Renal cortex interstitium (tissue), 15 donors: ENCODE measurements at places on chromosomes 5 and 9. TPM values are rescaled to one million over a fixed set of nuclear protein-coding genes. Genes with fewer than 3 reads are reported as not detected.
A peak's percentile ranks its signal among the peaks of the same experiment; 100 is the strongest.

DNA sequence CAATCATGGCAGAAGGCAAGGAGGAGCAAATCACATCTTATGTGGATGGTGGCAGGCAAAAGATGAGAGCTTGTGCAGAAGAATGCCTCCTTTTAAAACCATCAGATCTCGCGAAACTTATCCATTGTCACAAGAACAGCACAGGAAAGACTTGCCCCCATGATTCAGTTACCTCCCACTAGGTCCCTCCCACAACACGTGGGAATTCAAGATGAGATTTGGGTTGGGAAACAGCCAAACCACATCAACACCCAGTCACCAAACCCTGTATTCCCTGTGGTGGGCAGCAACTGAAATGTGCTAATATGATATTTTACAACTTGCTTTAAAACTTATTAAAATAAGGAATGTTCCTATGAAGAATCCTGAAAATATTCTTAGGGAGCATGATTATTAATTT is 54.2 kb downstream of the RASGRF2 start:
- DNase-seq, result no peak

Gene WWC1
- polyA plus RNA-seq, result 104 TPM

DNA sequence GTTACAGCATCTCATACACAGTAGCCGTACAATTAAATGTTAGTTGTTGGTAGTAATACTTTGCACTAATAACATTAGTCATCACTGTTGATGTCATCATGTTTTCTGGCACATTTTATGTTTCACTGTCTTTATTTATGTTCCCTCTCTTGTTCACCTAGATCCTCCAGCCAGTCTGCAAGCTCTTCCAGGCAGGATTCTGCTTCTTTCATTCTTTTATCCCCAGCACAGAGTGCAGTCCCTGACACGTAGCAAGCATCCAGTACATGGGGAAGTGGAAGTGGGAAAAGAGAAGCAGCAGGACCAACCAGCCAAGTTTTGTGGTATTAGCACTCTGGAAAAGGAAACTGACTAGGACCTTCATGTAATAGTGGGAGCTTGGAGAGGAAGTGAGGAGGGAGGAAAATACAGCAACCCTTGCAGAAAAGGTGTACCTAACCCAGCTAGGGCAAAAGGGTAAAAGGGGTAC is 89.7 kb upstream of the SLC44A1 start:
- DNase-seq, result no peak

DNA sequence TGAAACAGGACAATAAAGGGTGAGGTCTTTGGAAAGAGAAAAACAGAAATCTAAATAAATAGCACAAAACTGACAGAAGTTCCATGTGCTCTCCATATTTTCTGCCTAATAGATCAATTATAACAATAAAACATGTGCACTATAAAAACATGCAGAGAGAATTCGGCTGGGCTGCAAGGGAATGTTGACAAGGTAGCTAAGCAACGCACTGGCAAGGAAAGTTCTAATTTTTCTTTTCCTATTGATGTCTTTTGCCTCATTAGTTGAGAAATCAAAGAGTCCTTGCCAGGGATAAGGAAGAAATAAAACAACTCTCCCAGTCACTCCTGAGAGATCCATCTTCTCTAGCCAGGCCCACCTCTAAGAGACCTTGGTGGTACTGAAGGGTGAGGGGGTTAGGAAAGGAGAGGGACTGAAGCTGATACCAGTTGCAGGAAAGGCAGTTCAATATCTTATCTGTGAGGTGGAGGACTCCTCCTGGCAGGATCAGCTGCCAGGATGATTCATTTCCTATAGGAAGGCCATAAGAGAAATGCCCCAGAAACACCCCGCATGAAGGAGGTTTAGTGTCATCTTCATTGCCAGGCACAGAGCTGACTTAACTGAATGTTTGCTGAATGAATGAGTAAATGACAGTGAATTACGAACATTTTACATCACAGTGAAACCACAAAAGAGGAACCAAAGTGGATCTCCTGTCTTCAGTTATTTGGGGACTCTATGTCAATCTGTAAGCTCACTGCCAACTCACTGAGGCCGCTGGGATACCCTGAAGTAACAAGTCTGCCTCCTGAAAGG is 63.7 kb upstream of the IFNK start:
- no peak for DNase-seq

- DNase-seq, result no peak
Observed at GRCh38 chr5:137847687-137848086, 20.0 kb upstream of the MYOT start.

DNA sequence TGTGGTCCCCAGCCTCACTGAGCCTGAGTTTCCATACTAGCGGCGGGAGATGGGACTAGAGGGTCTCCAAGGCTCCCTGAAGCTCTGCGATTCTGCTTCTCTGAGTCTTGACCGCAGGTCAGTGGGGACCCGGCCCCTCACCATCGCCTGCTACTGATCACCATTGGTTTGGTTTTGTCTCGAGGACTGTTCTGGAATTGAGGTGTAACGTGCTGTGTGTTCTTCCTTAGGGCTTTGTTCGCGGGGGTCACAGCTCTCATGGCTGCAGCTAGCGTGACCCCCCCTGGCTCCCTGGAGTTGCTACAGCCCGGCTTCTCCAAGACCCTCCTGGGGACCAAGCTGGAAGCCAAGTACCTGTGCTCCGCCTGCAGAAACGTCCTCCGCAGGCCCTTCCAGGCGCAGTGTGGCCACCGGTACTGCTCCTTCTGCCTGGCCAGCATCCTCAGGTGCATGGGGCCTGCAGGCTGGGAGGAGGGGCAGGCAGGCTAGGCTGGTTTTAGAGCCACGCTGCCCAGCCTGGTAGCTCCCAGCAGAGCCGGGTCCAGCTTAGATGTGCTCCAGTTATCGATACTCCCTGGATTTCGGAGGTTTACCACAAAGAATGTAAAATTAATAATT is 12.3 kb downstream of the TRAF2 start:
- DNase-seq, result no peak

GRCh38 chr5:39214912-39215709 is 4.3 kb downstream of the FYB1 start:
- DNase-seq, result no peak

- DNase-seq, result no peak
Observed at GRCh38 chr9:37369671-37370070, 52.8 kb upstream of the GRHPR start.

Gene PCDH12
- 15.5 TPM for polyA plus RNA-seq

- DNase-seq, result peak; percentile 58
Observed at GRCh38 chr5:59328709-59329296, 564.7 kb downstream of the PDE4D start.

DNA sequence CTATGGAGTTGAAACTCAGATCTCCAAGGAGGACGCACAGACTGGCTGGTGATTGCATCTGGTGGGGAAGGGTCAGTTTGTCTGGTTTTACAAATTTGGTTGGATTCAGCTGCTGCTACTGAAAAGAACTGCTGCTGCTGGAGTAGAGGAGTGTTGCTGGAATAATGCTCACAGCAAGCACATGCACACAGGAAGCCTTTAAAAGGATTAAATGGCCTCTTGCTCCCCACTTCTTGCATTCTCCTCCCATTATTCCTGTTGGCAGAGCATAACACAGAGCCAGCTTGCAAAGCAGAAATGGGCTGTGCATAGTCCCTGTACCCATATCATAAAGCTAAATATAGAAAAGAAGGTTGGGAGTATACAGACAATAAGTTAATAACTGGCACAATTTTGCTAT is 16.6 kb downstream of the ZNF474 start:
- no peak for DNase-seq

DNA sequence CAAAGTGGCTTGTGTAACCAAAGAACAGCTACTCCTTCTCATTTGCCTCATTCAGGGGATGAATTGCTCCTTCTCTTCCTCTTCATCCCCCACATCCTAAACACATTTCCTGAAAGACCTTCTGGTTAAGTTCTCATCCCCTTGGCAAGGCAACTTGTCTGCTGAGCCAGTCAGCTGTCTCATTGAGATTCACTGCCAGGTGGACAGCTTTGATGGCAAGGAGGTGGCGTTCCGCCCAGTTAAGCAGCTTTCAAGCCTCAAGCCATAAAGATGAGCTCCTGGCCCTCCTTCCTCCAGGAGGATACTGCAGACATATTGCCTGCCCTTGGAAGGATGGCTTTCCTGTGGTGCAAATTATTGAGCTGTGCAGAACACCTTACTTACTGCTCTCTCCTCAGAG is 448.6 kb upstream of the MPDZ start:
- peak; percentile 39 for DNase-seq

DNA sequence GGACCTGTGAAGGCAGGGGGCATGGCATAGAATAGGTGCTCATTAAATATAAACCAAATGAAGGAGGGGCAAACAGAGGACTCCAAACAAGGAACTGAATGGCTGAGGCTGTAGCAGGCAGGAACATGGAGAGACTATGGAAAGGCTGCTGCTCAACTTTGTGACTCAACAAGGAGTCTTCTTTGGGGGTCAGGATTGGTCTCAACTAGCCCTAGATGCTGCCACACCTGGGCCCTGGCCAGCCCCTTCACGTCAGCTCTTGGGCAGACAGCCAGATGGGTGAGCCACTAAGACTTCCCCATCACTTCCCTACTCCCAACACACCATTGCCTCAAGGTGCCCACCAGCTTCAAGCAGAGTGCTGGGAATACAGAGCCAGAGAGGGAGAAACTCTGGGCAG is 11.0 kb downstream of the RPP25L start:
- no peak for DNase-seq

- DNase-seq, result no peak
Observed at GRCh38 chr5:19104948-19105347, 883.1 kb downstream of the CDH18 start.

Gene MCIDAS
- polyA plus RNA-seq, result 0.79 TPM

Gene MARCOL
- not detected for polyA plus RNA-seq

GRCh38 chr5:119583684-119584083 is 45.7 kb upstream of the FAM170A start:
- DNase-seq, result no peak

GRCh38 chr5:96242571-96242970 is 190.5 kb downstream of the PCSK1 start:
- no peak for DNase-seq

DNA sequence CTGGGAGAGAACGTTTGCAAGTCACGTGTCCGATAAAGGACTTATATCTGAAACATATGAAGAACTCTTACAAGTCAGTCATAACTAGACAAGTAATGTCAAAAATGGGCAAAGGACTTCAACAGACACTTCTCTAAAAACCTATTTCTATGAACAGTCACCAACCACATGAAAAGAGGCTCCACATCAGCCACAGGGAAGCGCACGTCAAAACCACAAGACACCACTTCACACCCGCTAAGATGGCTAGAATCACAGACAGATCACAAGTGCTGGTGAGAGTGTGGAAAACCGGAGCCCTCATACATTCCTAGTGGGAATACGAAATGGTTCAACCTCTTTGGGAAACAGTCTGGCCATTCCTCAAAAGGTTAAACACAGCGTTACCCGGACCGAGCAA is 11.5 kb upstream of the CARD9 start:
- DNase-seq, result no peak

Gene CCDC180
- polyA plus RNA-seq, result 13.5 TPM

DNA sequence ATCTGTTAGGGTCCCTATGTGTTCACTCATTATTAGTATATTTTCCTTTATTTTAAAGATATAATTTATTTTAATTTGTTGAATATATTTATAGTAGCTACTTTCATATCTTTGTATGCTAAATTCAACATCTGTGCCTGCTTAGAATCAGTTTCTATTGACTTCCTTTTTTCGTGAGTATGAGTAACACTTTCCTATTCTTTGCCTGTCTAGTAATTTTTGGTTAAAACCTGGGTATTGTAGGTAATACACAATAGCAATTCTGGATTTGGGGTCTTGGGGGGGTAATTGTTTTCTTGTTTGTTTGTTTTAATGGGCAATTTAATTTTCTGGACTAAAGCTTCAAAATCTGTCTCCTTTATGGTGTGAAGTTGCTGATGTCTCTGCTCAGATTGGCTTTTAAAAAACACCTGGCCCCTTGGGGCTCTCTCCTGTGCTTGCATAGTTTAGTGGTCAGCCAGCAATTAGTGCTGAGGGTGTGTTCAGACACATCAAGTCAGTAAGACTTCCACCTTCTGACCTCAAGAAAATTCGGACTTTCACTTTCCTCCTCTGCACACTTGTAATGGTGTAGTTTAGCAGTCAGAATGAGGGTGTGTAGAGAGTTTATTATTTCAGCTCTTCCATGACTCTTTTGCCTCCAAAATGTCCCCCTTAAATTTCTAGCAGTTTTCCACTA is 124.4 kb upstream of the MAP1B start:
- DNase-seq, result no peak

DNA sequence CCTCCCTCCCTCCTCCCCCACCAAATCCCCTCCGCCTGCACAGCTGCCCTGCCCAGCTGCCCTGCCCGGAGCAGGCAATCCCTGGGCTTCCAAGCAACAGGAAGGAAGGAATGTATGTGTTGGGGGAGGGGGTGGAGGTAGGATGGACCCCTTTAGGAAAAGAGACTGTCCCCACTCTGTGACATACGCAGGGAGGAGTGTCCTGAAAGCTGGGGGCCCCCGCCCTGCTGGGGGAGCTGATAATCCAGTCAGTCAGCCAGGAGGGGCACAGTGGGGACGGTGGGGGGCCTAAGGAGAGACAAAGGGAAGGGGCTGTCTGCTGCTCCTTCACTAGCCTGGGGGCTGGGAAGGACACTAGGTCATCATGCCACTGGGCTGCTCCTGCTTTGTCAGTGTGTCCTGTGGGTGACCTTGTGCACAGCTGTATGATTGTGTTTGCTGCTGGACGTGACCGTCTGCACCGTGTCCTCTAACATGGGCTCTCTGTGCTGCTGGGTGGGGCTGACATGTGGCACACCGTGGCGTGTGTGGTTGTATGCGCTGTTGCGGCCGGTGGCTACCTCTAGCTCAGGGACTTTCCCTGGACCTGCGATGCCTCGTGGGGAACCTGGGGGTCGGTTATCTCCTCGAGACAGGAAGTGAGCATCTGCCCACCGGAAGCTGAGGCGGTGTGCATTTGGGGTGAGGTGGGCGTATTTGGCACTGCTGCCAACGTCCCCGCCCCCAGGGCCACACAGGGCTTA is 3.0 kb downstream of the N4BP3 start:
- DNase-seq, result no peak

Gene RFESD
- 5.8 TPM for polyA plus RNA-seq

GRCh38 chr9:74683322-74683721 is 186.2 kb downstream of the RORB start:
- DNase-seq, result no peak

Gene TYRP1
- 2.5 TPM for polyA plus RNA-seq

GRCh38 chr5:103472265-103472664 is 90.3 kb downstream of the NUDT12 start:
- no peak for DNase-seq

- no peak for DNase-seq
Observed at GRCh38 chr5:143434261-143435209, 31.0 kb upstream of the NR3C1 start.

GRCh38 chr9:36488389-36488756 is 84.3 kb upstream of the MELK start:
- no peak for DNase-seq

Gene WDR38
- polyA plus RNA-seq, result 0.35 TPM

Gene OBP2B
- 0.34 TPM for polyA plus RNA-seq
